Stimulated activated CD8-positive, alpha-beta memory T cell treated with anti-CD3 and anti-CD28 coated beads, Interleukin-7, amount 100 ng/mL, for 48 hours (primary cell): ENCODE measurements at places on chromosomes 1 and 21.

- DNase-seq: no peak
Observed at GRCh38 chr1:31326461-31326860, 29.6 kb downstream of the ZCCHC17 start.

DNA sequence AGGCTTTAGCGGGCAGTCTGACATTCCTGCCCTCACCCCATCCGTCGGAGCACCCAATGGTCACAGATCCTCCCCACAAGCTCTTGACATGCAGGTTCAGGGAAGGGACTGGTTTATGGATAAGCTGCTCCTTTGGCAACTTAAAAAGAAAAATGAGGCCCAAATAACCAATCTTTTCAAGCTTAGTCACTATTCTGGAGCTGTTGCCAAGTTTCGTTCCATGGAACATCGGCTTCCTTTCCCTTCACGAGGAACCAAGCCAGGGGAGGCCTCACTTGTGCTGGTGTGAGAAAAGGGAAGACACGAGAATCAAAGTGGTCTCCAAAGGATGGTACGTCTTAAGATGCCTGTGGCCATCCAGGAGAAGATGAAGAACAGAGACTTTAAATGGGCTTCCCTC lies 46.1 kb upstream of the LPAR3 start:
- no peak for DNase-seq

DNA sequence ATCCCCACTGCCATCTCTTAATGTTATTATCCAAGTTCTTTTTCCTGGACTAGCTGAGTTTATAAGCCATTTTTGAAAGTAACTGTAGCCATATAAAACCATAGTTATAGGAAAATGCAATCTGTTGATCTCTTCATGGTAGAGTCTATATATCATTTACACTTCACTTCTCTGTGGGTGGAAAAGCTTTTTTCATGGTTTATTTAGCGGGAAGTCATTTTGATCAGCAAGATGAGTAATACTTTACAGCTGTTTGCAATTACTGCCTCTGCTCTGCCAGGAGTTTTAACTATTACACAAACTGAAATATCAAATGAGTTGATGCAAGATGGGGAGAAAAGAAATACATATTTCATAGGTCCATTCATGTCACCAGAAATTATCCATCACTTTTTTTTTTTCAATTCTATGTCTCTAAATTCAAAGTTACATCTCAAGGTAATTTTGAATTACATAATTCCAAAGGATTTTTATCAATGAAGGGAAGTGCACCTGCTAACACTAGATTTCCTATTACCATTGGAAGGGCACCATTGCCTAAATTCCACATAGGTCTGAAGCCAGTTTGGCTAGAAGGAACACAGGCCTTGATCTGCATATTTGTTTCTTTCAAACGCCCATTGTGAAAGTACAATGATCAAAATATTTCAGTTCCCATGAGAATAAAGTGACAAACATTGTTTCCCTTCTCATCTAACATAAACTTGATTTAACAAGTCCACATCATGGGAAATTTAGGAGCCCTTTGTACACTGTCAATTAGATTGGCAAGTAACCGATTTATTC lies 296.7 kb downstream of the ZNF326 start:
- DNase-seq: no peak

DNA sequence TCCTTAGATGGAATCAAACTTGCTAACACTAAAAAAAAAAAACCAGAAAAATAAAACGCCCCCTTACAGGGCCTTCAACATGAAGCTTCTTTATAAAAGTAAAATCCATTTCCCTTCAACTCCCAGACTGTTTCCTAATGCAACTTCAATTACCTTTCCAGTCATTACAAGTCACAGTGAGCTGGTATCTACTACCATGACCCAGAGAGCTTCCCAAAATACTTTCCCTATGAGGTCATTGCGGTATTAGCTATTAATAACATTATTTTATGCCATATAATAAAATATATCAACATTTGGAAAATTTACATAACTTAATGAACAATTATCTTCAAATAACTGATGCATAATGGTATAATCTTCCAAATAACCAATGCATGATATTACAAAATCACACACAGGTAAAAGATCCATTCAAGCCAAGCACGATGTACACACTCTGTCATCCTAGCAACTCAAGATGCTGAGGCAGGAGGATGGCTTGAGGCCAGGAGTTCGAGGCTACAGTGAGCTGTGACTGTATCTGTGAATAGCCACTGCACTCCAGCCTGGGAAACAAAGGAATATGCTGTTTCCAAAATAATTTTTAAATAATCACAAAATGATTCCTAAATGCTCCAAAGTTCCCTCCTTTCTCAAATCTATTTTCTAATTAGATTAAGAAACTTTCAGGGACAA lies 24.1 kb downstream of the EIF4G3 start:
- no peak for DNase-seq

GRCh38 chr1:186531561-186532165 lies 70.7 kb upstream of the PDC start:
- DNase-seq: no peak

DNA sequence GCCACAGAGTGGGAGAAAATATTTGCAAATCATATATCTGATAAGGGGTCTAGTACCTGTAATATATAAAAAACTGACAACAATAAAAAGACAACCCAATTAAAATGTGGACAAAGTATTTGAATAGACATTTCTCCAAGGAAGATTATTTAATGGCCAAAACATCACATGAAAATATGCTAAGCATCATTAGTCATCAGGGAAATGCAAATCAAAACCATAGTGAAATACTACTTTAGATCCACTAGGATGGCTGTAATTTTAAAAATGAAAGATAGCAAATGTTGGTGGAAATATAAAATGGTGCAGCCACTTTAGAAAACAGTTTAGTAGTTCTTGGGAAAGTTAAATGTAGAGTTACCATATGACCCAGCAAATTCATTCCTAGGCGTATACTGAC lies 118.7 kb upstream of the KIF26B start:
- DNase-seq: no peak

- no peak for DNase-seq
Observed at GRCh38 chr1:210655511-210655910, 326.8 kb downstream of the HHAT start.

- peak; percentile 11 for DNase-seq
Observed at GRCh38 chr1:235954306-235955283, 87.9 kb upstream of the LYST start.

DNA sequence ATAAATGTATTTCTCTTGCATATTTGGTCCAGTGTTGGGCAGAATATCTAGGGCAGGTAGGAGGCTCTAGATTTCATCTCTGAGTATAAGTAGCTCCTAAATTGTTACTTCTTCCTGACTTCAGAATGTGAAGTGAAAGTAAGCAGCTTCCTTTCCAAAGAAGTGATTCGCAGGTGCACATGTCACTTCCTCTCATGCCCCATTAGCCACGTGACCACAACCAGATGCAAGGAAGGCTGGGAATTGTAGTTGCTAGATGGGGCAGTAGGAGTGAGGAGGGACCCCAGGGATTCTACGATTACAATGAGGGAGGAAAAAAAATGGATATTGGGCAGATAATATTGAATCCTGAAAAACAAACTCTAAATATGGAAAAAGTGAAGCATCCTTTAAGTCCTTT lies 113.2 kb upstream of the CYYR1 start:
- DNase-seq: no peak

DNA sequence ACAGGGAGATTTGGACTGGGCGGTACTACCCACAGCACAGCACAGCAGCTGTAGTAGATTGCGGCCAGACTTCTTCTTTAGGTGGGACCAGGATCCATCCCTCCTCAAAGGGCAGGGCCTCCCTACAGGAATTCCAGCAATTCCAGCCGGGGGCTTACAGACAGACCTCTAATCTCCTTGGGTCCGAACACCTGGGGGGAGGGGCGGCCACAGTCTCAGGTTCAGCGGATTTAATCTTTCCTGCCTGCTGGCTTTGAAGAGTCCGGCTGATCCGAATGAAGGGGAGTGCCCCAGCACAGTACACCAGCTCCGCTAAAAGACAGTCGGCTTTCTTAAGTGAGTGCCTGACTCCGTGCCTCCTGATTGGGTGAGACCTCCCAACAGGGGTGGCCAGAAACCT lies 1708.5 kb downstream of the BRINP3 start:
- no peak for DNase-seq

DNA sequence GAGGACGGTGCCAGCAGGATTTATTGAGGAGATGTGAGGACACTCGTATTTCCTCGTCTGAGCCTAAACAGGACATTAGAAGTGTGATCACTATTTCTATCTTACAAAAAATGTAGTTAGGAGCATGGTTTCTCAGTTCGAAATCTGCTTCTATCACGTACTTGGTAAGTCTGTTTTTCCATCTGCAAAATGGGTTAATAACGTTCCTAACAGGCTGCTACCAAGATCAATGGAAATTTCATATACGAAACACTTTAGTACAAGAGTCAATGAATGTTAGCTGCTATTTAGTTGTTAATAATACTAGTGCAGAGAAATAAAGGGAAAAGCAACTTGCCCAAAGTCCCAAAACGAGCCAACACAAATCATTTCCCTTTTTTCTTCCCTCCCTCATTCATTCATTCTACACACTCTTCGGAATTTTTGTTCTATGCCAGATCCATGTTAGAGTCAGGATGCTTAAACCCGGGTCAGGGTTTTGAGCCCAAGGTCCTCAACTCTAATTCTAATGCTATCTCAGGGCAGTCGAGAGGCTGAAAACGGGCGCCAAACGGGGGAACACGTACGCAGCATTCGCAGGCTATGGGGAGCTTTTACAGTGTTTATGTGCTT lies 608 bp downstream of the SNRNP40 start:
- no peak for DNase-seq

DNA sequence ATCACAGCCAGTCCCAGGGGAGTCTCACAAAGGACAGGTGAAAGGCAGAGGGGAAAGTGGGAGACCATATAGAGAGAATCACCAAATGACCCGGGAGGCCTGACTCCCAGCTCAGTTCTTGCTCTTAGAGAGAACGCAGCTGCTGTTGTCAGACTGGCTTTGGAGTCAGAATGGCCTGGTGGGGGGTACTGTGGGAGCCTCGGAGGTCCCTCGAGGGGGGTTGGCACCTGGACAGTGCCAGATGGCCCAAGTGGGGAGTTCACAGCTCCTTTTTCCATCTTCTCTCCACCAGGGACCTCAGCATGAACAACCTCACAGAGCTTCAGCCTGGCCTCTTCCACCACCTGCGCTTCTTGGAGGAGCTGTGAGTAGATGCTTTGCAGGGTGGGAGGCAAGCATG lies 31.5 kb downstream of the LGR6 start:
- DNase-seq: no peak

DNA sequence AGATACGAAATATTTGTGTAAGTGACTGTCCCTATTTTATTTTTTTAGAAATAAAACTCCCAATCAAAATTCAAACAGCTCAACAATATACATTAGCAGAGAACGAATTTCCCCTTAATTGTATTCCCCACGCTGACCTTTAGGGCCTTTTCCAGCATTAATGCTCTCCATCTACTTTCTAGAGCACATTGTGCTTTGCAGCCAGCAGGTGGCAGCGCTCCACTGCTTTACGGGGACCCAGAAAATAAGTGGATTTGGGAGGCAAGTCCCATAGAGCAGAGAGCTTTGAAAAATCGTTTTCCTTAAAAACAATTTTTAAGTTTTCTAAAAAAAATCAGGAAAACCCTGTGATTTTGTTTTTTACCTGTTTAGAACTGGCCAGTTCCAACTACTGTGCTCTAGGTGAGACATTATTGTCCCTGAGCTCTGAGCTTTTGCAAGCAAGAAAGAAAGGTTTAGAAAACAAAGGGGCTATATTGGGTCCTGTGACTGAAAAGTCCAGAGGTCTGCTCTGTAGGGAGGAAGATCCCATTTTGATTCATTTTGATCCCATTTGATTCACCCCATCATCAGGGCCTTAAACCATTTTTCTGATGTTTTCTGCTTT lies 144.4 kb upstream of the ZNF644 start:
- DNase-seq: no peak

DNA sequence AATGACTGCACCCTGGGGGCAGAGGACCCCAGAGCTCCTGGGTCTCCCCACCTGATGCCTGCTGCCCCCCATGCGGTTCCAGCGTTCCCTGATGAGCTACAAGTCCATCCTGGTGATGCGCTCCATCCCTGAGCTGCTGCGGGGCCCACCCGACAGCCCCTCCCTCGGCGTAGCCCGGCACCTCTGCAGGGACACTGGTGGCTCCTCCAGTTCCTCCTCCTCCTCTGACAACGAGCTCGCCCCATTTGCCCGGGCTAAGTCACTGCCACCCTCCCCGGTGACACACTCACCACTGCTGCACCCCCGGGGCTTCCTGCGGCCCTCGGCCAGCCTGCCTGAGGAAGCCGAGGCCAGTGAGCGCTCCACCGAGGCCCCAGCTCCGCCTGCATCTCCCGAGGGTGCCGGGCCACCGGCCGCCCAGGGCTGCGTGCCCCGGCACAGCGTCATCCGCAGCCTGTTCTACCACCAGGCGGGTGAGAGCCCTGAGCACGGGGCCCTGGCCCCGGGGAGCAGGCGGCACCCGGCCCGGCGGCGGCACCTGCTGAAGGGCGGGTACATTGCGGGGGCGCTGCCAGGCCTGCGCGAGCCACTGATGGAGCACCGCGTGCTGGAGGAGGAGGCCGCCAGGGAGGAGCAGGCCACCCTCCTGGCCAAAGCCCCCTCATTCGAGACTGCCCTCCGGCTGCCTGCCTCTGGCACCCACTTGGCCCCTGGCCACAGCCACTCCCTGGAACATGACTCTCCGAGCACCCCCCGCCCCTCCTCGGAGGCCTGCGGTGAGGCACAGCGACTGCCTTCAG lies 35.5 kb downstream of the TRIM11 start:
- no peak for DNase-seq

DNA sequence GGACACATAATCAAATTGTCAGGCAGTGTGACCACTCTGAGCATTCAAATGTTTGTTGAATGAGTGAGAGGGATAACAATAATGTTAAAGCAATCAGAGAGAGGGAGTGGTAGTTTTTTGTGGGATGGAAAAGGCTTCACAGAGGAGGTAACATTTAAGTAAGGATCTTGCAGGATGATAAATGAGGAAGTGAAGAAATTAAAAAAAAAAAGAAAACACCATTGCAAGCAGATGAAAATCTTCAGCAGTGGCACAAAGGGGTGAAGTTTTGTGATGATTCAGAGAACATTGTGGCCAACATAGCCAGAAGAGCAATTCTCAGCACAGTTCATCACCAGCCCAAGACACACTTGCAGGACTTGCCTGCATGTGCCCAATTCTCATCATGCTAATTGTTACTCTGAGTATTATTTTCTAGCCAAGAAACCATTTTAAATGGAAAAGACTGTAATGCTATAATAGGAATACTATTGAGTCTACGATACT lies 35.0 kb downstream of the OVGP1 start:
- DNase-seq: no peak

DNA sequence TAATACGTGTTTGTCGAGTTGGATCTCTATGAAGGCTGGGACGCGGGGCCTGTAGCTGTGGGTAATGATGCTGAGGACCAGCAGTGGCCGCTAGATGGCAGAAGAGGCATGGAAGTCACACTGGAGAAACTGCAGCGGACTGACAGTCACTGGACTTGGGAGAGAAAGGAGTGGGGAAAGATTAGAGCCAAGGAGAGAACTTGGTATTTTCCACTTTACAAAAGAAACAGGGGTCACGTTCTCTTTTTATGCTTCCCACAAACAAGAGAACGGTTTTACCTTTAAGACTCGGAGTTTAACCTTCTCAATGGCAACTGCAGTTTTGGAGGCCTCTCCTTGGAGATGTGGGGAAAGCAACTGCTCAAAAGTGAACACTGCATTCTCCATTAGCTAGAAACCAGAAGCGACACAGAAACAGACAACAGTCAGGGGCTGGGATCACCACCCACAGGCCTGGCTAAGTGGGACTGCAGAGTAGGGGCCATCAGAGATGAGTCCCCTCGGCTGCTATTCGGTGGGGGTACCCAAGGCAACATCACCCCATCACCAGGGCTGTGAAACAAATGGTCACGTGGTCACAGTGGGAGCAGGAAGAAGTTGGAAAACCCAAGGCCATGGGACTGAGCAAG lies 51.1 kb upstream of the EDEM3 start:
- peak; percentile 47 for DNase-seq
